GM23338 (cell line): ENCODE measurements at places on chromosomes 13 and 19. TPM values are rescaled to one million over a fixed set of nuclear protein-coding genes. Genes with fewer than 3 reads are reported as not detected.

DNA sequence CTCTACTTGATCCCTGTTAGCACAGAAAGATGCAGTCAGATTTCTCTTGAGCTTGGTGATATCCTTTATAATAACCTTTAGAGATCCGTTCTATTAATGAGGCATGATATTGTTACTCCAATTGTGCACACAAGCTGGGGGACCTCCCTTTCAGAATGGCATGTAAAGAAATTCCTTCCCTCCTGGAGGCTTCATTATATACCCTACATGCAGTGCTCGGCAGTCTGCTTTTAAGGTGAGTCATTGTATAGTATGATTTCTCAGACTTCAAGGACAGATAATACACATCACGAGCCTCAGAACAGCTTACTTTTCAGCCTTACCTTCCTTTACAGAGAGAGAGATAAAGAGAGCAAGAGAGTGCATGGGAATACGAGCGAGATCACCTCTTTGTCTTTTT is 261.3 kb downstream of the ATP8A2 start:
- DNase-seq, result no peak

DNA sequence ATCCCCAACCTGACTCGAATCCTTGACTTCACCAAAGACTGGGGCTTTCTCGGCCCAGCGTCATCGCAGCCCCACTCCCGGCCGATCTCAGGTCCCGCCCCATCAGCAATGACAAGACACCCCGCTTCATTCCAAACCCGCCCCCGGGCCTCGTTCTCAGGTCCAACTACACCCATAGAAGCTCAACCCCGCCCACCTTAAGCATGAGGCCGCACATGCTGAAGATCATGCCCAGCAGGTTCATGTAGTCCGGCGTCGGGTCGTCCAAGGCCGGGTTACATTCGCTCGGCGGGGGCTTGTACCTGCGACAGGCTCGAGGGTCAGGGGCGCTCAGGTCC is 2.3 kb downstream of the WDR83 start:
- peak; percentile 74 for DNase-seq

The PEAK3 gene
- not detected in 2 replicates for total RNA-seq

GRCh38 chr13:59364641-59365085 is 799.1 kb downstream of the DIAPH3 start:
- DNase-seq, result peak; percentile 52

- DNase-seq, result no peak
Observed at GRCh38 chr19:10104130-10104513, 1.6 kb upstream of the ANGPTL6 start.

GRCh38 chr13:93473441-93474270 is 247.0 kb downstream of the GPC6 start:
- no peak for DNase-seq

GRCh38 chr13:32010136-32010535 is 21.4 kb upstream of the FRY start:
- no peak for DNase-seq

- no peak for DNase-seq
Observed at GRCh38 chr19:3771000-3771905, 775 bp downstream of the RAX2 start.

The POU2F2 gene
- total RNA-seq, result 2.3 and 2.4 TPM in 2 replicates

DNA sequence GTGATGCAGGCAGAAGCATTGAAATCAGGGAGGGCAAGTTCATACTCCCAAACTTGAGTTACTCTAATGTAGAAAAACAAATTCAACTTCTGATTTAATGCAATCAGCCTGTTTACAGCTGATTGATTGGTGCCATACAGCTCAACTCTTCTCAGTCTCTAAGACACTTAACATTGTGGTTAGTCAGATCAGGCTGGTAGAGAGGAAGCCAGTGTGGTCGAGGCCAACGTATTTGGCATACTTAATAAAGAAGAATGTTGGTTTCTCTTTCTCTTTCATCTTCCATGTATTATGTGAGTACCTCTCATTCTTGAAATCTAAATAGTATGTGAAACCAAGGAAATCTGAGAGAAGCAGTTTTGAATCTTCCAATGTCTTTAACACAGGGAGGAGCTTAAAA is 255.0 kb upstream of the SLITRK1 start:
- DNase-seq, result no peak

GRCh38 chr19:54162241-54162805 is 2.8 kb upstream of the LENG1 start:
- peak; percentile 90 for DNase-seq

The ZNF132 gene
- total RNA-seq, result 3.0 and 5.2 TPM in 2 replicates

- no peak for DNase-seq
Observed at GRCh38 chr13:29504691-29505090, 90.8 kb downstream of the SLC7A1 start.

- DNase-seq, result no peak
Observed at GRCh38 chr13:33578786-33579185, 239.2 kb upstream of the RFC3 start.

GRCh38 chr19:38420935-38421334 is 5.1 kb downstream of the RASGRP4 start:
- no peak for DNase-seq

- DNase-seq, result peak; percentile 74
Observed at GRCh38 chr19:46634656-46635218, 1.3 kb downstream of the GNG8 start.

DNA sequence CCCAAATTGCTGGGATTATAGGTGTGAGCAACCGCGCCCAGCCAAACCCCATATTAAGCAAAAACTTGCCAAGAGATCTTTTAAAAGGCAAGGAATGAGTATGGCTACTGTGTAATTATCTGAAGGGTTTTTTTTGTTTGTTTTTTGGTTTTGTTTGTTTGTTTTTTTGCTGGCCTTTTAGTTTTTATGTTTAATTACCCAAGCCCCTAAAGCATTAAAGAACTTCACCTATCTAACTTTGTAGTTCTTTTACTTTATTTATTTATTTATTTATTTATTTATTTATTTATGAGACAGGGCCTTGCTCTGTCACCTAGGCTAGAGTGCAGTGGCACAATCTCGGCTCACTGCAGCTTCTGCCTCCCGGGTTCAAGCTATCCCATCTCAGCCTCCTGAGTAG is 40.3 kb upstream of the GARRE1 start:
- DNase-seq, result no peak

DNA sequence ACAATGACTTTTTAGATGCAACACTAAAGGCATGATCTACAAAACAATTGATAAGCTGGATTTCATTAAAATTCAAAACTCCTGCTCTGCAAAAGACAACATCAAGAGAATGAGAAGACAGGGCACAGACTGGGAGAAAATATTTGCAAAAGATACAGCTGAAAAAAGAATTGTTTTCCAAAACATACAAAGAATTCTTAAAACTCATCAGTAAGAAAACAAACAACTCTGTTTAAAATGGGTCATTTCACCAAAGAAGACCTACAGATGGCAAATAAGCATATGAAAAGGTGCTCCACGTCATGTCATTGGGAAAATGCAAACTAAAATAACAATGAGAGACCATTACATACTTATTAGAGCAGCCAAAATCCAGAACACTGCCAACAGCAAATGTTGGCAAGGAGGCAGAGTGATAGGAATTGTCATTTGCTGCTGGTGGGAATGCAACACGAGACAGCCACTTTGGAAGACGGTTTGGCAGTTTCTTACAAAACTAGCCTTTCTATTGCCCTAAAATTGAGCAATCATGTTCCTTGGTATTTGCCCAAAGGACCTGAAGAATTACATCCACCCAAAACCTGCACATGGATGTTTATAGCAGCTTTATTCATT is 39.2 kb downstream of the FLT1 start:
- peak; percentile 71 for DNase-seq

- no peak for DNase-seq
Observed at GRCh38 chr13:21100994-21101757, 39.8 kb upstream of the LATS2 start.

DNA sequence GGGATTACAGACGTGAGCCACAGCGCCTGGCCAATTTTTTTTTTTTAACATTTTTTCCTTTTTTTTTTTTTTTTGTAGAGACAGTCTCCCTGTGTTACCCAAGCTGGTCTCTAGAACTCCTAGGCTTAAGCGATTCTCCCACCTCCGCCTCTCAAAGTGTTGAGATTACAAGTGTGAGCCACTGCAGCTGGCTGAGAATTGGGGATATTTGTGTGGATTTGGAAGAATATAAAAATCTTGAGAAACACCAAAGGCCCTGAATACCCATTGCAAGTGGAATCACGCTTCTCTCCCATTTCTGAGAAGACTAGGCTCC is 79.9 kb upstream of the ABCC4 start:
- DNase-seq, result no peak

The SBSN gene
- total RNA-seq, result not detected in 2 replicates
